ENCODE measurements at places on chromosomes 2 and 18. TPM values are rescaled to one million over a fixed set of nuclear protein-coding genes. Genes with fewer than 3 reads are reported as not detected.

BUB1 gene
- 0.71 TPM for total RNA-seq

DNA sequence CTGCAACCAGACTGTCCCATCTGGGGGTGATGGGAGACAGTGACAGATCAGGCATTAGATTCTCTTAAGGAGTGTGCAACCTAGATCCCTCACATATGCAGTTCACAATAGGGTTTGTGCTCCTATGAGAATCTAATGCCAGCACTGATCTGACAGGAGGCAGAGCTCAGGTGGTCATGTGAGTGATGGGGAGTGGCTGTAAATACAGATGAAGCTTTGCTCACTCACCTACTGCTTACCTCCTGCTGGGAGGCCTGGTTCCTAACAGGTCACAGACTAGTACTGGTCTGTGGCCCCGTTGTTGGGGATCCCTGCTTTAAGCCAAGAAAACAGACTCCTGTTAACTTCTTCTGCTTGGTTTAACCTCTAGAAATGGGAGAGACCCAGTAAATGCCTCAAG is 3.2 kb downstream of the CYP27A1 start:
- DNase-seq = no peak

MALL gene
- total RNA-seq = 1.5 TPM

RND3 gene
- 31.3 TPM for total RNA-seq

NR4A2 gene
- total RNA-seq = 5.0 TPM

DNA sequence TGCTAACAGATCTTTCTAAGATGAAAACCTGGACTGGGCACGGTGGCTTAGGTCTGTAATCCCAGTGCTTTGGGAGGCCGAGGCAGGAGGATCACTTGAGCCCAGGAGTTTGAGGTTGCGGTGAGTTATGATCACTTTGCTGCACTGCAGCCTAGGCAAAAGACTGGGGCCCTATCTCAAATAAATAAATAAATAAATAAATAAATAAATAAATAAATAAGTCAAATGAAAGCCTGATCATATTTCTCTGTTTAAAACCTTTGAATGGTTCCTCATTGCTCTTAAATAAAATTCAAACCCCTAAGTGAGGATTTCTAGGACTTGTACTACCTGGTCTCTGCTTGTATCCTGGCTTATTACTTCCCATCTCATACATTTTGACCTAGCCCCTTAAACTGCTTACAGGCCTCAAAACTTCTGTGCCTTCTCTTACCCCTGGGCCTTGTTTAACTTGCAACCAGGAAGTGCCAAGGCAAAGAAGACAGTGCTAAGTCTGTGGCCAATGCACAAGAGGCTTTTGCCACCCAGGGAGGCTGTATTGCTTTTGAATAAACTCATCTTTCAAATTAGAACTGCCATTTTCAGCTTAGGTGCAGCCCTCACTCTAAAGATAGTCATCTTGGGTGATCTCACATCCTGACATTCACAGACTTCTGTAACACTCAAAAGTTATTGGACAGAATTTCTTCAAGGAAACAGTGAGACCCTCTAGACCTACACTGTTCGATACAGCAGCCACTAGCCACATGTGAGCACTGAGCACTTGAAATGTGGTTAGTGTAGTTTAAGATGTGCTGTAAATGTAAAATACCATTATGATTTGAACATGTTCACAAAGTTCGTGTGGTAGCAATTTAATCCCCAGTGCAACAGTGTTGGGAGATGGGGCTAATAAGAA is 73.7 kb downstream of the POLE4 start:
- DNase-seq = no peak

OXER1 gene
- 0.33 TPM for total RNA-seq

DNA sequence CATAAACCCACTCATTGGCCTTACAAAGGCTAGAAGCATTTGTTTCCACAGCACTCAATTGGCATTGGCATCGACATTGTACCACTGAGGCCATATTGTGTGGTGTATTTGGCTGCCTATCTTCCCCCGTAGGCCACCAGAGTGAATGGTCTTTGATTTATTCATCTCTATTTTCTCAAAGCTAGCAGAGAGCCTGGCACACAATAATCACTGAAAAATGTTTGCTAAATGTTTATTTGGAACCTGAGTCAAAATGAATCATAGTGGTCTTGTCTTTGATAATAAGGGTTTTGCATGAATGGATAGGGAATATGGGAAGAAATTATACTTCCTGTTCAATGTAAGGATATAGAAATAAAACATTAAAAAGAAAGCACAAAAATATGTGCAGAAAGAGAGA is 107.3 kb upstream of the SLC8A1 start:
- DNase-seq = no peak

GRCh38 chr2:64014628-64015027 is 4.6 kb downstream of the VPS54 start:
- no peak for DNase-seq

TNP1 gene
- total RNA-seq = not detected

DNA sequence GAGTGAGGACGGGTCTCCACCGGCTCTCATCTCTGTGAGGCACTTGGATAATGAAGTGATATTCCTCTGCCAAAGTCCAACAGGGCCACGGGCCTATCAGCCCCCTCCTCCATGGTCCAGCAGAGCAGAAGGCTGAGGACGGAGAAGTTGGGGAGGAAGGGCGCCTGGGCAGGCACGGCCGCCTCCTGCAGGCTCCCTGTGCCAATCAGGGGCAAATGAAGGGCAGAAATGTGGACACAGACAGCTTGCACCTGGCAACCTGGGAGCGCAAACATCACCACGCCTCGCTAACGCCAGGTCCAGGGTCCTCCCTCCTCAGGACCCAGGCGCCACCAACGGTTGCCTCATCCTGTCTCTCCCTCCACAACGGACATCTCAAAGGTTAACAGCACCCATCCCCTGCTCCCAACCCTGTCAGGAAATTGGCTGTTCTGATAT is 24.3 kb downstream of the SMAD7 start:
- DNase-seq = no peak

DYNAP gene
- total RNA-seq = not detected

MORN2 gene
- 16.8 TPM for total RNA-seq

BOLL gene
- not detected for total RNA-seq

NTSR2 gene
- not detected for total RNA-seq

DNA sequence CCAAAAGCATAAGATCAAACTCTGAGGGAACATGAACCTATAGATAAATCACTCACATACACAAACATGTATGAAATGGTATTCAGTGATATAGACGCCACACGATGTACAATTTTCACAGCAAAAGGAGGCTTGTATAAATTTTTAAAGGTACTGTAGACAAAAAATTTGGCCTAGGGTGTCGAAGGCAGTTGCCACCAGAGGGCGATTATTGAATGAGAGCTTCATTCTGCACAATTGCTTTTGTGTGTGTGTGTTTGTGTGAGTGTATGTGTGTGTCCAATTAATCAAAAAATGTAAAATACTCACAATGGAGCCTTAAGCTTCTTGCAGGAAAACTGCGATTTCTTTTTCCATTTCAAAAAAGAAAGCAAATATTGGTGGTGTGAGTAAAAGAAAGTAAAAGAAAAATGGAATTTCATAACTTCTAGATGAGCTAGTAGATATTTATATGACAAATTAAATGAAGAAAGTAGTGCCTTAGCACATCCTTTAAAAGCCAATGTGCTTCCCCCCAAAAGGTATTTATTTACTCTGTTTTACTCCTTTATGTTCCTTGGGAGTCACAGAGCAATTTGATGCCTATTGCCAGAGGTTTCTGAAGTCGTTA is 800.1 kb downstream of the SATB2 start:
- no peak for DNase-seq

- no peak for DNase-seq
Measured at GRCh38 chr2:69514406-69514805, 77.2 kb upstream of the NFU1 start.

DNA sequence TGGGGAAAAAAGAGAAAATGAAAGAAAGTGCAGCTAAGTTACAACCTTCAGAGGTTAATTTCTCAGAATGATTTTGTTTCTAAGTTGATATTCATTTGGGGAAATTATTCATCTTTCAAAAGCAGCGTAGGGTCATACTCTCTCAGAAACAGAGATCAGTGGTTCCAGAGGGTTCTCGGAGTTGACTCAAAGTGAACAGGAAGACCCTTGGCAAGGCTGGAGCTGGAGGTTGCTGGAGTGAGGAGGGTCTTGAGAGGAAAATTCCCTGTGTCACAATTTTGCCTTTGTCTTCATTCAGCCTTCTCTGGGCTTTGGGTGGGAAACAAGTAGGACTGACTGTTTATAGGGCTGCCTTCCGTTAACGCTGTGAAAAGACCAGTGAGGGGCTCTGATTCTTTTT is 168.2 kb downstream of the ICOS start:
- DNase-seq = no peak

HOXD11 gene
- total RNA-seq = 18.3 TPM

- DNase-seq = no peak
Measured at GRCh38 chr2:165162466-165162865, 41.4 kb downstream of the SCN3A start.

MC4R gene
- not detected for total RNA-seq

GRCh38 chr2:118224895-118225311 is 136.6 kb downstream of the INSIG2 start:
- no peak for DNase-seq

DNA sequence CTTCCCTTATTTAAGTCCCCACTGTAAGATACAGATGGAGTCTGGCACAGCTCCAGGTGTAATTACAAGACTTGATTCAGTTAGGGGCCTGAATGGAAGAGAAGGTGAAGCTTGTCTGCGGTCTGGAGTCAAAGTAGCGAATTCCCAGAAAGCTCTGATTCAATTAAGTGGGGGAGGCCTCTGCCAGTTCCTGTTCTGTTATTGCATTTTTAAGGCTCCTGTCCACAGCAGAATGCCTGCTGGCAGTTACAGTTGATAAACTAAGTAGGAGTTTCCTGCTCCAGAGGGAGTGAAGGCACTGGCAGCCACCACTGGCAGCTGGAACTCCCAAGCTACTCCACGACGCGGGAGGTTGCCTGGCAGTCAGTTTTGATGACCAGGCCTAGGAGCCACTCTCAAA is 181.1 kb downstream of the SOCS6 start:
- DNase-seq = no peak

DNA sequence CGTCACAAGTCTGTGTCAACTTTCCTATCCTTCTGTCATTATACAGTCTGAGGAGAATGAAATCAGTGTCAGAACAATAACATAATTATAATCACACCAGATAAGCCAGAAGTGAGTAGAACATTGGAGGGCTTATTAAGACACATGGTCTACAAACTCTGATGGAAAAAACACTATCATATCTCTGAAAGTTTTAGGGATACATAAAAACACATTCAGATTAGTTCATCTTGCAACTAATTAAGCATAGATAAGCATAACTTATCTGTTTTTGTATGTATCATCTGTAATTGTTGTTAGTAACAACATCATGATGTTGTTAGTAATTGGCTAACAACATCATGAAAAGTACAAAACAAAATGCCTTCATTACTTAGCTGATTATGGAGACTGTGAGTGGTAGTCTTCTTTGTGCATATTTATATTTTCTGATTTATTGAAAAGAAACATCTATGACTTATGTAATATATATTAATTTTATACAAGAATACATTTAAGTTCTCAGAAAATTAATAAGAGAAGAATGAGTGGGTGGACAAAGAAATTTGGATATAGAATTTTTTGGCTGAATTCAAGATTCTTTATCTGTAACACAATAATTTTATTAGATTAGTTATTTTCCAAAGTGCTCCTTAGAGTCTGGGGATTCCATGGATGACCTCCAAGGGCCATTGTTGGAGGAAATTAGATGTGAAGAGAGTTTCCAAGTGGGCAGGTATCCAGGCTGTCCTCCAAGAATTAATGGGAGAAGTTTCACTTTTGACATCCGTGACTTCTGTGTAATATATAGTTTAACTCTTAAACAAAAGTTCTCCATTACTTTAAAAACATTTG is 16.9 kb upstream of the CCDC102B start:
- DNase-seq = no peak

DNA sequence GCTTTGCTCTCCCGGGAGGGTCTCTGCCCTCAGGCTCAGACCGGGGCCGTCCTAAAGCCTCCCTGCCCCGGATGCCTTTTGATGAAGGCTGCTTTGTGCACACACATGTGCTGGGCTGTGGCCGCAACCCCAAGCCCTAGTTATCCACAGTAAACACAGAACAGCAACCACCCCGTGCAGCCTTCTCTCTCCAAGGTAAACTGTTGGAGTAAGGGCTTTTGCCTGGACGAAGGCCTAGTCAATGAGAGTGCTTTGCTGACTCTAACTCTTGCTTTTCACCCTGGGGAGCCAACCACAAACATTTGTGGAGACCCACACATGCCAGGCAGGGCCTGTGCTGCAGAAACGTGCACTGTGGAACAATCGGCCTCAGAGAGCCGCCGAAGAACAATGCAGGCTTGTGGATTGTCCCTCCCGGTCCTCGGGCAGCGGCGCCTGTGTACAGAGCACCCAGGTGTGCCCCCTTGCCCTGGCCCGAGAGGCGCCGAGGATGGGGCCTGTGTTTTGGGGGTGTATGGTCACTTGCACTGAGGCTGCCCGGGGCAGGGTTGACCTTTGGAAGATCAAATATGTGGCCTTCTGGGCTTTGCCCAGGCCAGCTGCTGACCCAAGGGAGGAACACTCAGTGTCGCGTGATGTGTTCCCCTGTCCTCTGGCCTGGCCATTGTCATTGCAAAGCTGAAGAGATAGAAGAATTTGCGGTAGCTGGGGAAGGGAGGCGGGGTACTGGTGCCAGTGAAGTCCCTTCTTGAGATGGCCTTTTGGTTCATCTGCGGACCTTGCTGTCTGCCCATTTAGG is 37.0 kb downstream of the CTIF start:
- DNase-seq = no peak

Data from sigmoid colon (tissue), 7 donors.